HS-5 (cell line): ENCODE measurements at places on chromosomes 12 and 14.

- DNase-seq, result peak; percentile 82
These were observed 216.8 kb downstream of the MSRB3 start for GRCh38 chr12:65495233-65495632.

- no peak for DNase-seq
These were observed 420.6 kb downstream of the RAD51B start for GRCh38 chr14:68239988-68240771.

DNA sequence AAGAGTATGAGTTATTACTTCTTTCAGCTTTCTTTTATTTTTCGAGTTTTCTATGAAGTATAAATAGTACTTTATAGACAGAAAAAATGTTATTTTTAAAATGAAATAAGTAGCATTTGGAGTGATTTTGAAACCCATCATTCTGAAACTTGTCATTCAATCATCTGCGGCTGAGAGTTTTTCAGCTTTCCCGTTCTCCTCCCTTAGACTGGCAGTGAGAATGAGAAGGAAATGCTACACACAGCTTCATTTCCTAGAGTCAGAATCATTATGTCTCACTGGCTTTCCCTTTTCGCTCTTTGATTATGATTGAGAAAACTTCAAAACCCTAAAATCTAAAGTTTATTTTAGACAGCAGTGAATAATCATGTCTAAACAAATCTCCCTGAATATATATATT is 33.7 kb upstream of the GNPNAT1 start:
- DNase-seq, result no peak

DNA sequence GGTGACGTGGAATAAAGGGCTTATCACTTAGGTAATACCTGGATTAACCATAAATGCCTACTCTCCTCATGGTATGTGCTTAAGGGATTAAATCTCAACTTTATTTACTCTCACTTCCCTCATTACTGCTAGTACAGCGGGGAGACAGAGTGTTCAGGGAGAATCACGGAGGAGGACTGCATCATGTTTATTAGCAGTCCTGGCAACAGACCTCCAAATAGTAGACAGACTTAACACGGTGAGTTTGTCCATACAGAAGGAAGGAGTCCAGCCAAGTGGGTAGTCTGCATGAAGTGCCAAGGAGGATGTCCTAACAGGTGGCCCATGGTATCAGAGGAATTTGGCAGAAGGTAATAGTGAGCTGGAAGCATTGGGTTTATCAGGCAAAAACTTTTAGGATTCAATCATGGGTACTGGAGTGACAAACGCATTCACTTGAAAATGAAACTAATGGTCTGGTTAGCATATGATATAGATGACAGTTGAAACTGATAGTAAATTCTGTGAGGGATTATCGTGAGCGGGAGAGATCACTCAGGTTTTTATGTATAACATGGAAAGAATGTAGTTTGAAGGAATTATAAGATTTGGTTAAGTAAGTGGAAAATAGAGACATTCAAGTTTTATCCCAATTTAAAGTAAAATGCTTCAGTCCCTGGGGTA is 471.8 kb downstream of the TMEM117 start:
- DNase-seq, result no peak

DNA sequence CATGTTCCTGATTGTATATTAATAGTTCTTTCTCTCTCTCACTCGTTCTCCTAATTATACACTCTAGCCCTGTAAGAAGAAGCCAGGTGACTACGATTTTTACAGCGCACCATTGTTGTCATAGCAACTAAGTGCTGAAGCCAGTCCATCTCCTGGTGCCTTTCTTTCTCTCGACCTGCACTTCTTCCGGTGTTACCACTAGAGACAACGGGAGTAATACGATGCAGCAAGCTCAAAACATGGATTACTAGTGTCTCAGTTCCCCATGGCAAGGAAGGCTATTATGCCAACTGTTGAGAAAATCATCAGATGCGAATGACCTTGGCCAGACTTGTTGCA is 40.8 kb upstream of the DCD start:
- DNase-seq, result no peak
